ENCODE measurements at places on chromosomes 13 and 19. TPM values are rescaled to one million over a fixed set of nuclear protein-coding genes. Genes with fewer than 3 reads are reported as not detected.

The SLC46A3 gene
- 5.3 TPM for total RNA-seq

The IFNL1 gene
- total RNA-seq, result not detected

- H3K27ac ChIP-seq, result no peak overlapping the region
- no peak for DNase-seq
- no peaks in the 10 kb centered on the region for H3K27me3 ChIP-seq
- no peak overlapping the region for H3K4me3 ChIP-seq
- no peaks in the 10 kb centered on the region for H3K36me3 ChIP-seq
Measured at GRCh38 chr13:36067746-36068381, 63.3 kb downstream of the DCLK1 start.

GRCh38 chr13:60661521-60661920 is 264.5 kb downstream of the TDRD3 start:
- no peak overlapping the region for H3K4me3 ChIP-seq
- H3K36me3 ChIP-seq, result no peaks in the 10 kb centered on the region
- H3K4me1 ChIP-seq, result no peaks in the 10 kb centered on the region

The C19orf47 gene
- 3.9 TPM for total RNA-seq

DNA sequence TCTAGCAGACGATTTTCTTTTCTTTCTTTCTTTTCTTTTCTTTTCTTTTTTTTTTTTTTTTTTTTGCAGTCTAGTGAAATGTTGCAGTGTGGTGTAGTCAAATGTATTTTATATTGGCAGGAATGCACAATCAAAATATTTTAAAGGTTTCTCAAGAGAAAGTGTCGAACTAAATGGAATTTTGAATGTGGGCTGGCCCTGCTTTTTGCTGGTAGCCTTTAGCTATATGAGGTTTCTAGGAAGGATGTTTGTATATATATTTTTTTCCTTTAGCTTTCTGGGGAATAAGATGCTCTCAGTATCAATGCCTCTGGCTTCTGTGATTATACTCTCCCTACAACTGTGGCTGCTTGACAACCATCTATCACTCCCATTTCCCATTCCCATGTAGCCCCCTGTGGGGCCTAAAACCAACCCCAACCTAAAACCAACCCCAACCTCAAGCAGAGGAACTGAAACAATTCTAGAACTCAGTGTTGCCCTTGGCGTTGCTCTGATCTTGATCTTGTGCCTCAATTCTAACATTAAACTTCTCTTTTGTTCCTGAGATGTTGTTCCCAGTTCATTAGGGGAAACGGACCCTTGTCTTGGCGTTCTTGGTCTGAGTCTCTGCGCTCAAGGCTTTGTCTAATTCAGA is 27.1 kb downstream of the CYSLTR2 start:
- no peaks in the 10 kb centered on the region for H3K36me3 ChIP-seq
- no peak overlapping the region for H3K27ac ChIP-seq
- DNase-seq, result no peak
- H3K4me3 ChIP-seq, result no peak overlapping the region
- no peaks in the 10 kb centered on the region for H3K27me3 ChIP-seq
- H3K4me1 ChIP-seq, result no peaks in the 10 kb centered on the region

DNA sequence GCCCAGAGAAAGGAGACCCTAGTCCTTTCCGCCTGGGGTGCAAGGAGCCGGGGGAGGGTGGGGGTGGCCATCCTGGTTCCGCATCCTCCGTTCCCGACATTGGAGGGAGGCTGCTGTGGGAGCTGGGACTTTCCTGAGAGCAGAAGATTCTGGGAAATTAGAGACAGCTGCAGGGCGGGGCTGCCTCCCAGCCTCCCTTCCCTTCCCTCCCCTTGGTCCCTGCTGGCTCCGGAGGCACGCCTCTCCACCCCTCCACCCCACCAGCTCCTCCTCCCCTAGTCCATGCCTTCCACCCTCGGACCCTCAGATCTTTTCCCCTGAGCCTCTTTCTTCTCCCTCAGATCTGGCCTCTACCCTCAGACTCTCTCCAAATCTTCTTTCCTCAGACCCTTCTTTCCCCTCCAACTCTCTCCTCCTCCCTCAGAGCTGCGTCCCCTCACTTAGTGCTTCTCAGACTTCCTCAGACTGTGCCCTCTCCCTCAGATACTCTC is 3.1 kb upstream of the BCL3 start:
- no peaks in the 10 kb centered on the region for H3K27me3 ChIP-seq
- peak; percentile 89 for DNase-seq
- no peak overlapping the region for H3K4me3 ChIP-seq

- H3K27ac ChIP-seq, result no peak overlapping the region
- H3K27me3 ChIP-seq, result no peaks in the 10 kb centered on the region
Measured at GRCh38 chr19:29547981-29548380, 22.2 kb downstream of the VSTM2B start.

DNA sequence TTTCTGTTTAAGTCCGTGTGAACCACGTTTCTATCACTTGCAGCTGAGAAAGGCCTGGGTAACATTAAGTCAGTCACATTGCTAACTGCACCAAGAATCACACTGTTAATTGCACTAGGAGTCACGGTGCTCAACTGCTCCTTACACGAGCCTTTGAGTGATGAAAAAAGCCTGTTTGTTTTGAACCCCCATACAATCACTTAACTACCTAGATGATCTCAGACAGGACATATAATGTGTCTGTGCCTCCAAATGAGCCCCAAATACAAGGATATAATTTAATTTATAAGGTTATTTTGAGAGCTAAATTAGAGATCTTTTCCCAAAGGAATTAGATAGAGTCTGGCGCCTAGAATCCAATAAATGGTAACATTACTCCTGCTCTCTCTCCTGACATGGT is 84.1 kb downstream of the MIPEP start:
- no peak overlapping the region for H3K27ac ChIP-seq
- no peaks in the 10 kb centered on the region for H3K4me1 ChIP-seq

The PROZ gene
- not detected for total RNA-seq

- DNase-seq, result no peak
- H3K27me3 ChIP-seq, result no peaks in the 10 kb centered on the region
- no peak overlapping the region for H3K27ac ChIP-seq
- no peak overlapping the region for H3K4me3 ChIP-seq
- H3K36me3 ChIP-seq, result no peaks in the 10 kb centered on the region
Measured at GRCh38 chr19:46179076-46179759, 31.2 kb downstream of the IGFL2 start.

DNA sequence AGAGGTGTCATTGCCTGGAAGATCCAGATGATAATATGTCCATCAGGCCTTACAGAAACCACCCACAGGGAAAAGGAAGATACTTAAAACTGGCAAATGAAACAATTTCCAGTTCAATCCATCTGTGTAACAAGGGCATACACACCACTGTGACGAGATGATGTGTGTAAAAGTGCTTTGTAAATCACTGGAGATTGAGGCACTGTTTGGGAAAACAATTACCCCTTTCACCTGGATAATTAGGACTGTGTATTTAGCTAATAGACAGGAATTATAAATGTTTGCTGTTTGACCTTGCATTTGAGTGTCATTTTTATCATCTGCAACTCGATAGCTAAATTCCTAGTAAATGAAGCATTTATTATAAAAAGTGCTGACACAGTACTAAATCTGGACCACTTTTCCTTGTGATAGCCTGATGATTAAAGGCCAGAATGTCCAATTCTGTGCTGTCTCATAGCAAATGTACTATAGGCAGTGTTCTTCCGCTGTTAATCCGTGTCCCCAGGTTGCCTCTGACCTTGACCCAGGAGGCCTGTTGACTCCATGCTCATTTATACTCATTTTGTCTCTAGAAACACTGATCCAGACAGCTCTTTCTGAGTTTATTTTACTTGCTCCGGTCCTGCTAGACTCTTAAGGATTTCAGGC is 105.8 kb downstream of the LACC1 start:
- H3K27ac ChIP-seq, result no peak overlapping the region
- H3K27me3 ChIP-seq, result no peaks in the 10 kb centered on the region
- H3K36me3 ChIP-seq, result no peaks in the 10 kb centered on the region

DNA sequence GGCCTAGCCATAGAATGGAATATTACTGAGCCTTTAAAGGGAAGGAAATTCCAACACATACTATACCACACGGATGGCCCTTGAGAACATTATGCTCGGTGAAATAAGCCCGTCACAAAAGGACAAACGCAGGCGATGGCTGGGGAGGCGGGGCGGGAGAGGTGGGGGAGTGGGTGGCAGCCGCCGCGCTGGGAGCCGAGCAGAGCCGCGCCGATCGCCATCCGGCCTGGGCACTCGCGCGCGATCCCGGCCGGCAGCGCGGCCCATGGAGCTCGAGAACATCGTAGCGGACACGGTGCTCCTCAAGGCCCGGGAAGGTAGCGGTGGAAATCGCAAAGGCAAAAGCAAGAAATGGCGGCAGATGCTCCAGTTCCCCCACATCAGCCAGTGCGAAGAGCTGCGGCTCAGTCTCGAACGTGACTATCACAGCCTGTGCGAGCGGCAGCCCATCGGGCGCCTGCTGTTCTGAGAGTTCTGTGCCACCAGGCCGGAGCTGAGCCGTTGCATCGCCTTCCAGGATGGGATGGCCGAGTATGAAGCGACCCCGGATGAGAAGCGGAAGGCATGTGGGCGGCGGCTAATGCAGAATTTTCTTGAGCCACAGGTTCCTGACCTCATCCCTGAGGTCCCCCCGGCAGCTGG is 140.1 kb downstream of the ZDHHC20 start:
- H3K36me3 ChIP-seq, result no peaks in the 10 kb centered on the region
- no peak overlapping the region for H3K4me3 ChIP-seq
- no peaks in the 10 kb centered on the region for H3K4me1 ChIP-seq
- H3K27ac ChIP-seq, result no peak overlapping the region
- no peaks in the 10 kb centered on the region for H3K27me3 ChIP-seq
